ENCODE measurements at places on chromosomes 2 and 18. TPM values are rescaled to one million over a fixed set of nuclear protein-coding genes. Genes with fewer than 3 reads are reported as not detected.

PCARE gene
- polyA plus RNA-seq: 0.02 TPM

ABCG5 gene
- polyA plus RNA-seq: 0.09 TPM

DHRS9 gene
- 3.1 TPM for polyA plus RNA-seq

PDE1A gene
- polyA plus RNA-seq: 13.0 TPM

ATP6V1C2 gene
- polyA plus RNA-seq: 10.6 TPM

DCDC2C gene
- polyA plus RNA-seq: 0.21 TPM
